ENCODE measurements at places on chromosomes 4 and X.

GRCh38 chrX:45743081-45743533 is 542.4 kb upstream of the DIPK2B start:
- no peak for DNase-seq

DNA sequence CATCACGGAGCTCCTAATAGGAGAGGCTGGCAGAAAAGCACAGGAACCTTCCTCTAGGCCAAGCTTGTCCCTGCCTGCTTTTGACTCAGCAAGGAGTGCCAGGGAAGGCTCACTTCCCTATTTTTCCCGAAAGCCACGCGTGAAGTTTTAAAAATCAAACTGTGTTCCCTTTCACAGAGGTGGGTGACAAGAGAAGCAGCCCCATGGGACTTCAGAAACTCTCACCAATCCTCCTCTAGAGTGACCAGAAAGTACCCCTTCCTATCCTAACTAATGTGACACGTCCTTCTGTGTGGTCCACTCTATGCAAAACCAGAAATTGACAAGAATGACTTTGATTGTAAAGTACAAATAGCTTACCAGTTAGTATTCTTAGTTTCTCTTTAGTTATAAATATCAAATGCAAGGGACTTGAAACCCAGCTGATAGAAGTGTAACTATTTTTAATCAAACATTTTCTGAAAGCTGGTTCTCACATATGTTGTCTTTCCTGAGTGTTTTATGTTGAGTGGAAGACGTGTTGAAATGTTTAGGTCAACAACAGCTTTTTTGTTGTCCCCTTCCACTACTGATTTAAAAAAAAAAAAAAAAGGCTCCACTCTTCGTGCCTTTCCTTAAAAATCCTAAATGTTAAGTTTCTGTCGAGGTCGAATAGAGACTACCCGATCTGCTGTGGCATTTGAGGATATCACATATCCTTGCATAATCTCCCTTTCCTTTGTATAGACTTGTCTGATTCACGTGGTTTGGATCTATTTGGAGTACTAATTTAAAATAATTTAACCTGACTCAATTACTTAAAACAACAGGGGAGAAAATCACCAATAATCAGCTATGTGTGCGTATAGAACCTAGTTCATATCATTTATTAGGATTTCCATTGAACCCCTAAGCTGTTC is 42.1 kb downstream of the NFKB1 start:
- DNase-seq: no peak

DNA sequence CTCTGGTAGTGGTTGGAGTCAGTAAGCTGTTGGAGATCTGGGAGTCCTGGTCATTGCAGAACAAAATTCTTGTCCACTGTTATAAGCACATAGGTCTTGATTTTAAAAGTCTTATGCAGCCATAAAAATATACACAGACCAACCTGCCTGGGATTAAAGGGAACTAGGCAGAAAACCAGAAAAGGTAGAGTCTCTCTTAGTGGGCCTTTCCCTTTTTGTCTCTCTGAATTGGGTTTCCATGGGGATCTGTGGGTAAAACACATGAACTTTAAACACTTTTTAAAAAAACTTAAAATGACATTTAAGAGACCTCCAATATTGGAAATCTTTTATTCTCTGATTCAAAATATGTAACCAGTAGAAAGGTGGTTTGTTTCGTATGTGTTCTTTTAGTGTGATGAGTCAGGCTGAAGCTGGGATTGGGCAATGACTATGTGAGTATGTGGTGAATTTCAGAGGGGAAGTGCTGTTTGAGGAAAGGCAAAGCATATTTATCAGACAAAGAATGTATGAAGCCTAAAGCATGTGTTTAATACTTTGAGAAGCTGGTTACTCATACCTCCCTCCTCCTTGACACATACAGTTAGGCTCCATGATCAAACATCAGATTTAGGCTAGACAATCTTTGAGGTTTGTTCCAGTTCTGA is 29.6 kb downstream of the SLC16A2 start:
- DNase-seq: no peak

- no peak for DNase-seq
Measured at GRCh38 chrX:111719426-111720210, 38.6 kb downstream of the ALG13 start.

DNA sequence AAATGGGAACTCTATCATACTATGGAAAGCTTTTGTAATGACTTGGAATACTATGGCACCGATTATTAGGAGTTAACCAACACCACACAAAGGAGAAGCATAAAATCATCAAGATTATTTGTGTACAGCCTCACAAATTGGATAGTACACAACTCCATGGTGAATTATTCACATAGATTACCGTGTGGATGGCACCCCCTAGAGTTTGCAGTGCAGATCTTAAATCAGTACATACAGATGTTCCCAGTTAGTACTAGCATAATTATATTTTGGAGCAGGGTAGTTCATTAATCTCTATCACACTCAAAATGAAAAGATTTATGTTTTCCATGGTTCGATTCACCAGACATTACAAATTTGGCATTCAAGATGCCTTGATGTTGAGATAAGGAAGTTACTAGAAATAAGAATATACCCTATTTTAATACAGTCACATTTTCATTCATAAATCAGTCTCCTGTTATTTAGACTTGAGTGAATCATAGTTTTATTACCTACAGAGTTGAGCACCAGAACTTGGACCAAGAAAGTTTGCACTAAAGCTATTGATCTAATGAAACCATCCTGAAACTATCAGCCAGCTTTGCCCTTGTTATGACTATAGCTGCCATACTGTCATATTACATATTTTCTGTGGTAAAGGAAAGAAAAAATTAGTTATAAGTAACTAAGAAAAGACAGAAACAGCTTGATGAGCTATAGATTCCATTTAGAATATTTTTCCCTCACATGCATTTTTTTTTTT is 531.8 kb downstream of the GLUD2 start:
- DNase-seq: no peak

Measured in CD4-positive, alpha-beta T cell treated with Interleukin-21 for 1 hour (primary cell).